Left kidney (tissue), 8 donors: ENCODE measurements at places on chromosomes 2 and 18.

DNA sequence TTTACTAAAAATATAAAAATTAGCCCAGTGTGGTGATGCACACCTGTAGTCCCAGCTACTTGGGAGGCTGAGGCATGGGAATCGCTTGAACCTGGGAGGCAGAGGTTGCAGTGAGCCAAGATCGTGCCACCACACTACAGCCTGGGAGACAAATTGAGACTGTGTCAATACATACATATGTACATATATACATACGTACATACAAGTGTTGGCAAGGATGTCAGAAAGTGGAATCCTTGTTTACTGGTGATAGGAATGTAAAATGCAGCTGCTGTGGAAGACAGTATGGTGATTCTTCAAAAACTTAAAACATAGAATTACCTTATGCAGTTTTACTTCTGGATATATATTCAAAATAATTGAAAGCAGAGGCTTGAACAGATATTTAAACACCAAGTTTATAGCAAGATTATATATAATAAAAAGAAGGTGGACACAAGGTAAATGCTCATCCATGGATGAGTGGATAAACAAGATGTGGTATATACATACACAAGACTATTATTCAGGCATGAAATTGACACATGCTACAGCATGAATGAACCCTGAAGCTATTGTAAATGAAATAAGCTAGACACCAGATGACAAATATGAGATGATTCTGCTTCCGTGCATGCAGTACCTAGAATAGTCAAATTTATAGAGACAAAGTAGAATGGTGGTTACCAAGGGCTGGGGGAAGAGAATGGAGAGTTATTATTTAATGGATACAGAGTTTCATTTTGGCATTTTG, 43.2 kb downstream of the CCDC138 start:
- no peak for DNase-seq

GRCh38 chr2:175181877-175182308, 383 bp upstream of the ATP5MC3 start:
- DNase-seq: no peak

DNA sequence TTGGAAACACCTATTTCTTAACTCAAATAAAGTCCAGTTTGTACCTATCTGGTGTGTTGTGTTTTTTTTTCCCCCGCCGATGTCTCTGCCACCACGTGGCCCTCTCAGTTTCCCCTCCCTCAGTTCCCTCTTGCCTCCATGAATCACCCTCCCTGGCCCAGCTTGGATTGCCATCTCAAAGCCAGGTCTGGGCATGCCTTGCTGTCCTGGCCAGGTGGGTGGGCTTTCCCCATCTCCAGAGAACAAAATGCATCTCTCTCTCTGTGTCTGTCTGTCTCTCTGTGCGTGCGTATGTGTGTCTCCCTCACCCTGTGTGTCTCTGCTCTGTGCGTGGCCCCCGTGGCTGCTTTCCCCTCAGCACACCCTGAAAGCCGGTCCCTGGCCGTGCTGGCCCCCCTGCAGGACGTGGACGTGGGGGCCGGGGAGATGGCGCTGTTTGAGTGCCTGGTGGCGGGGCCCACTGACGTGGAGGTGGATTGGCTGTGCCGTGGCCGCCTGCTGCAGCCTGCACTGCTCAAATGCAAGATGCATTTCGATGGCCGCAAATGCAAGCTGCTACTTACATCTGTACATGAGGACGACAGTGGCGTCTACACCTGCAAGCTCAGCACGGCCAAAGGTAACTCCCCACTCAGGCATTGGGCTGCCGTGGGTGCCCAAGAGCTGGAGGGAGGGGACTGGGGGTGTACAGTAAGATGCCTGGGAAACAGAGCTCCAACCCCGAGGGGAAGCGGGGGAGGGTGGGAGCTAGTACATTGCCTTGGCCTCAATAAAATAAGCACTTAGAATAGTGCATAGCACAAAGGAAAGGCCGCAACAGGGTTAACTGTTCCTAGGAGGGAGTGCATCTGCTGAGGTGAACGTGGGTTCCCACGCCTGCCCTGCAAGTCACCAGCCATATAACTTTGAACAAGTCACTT, 31.6 kb upstream of the GMPPA start:
- no peak for DNase-seq

- no peak for DNase-seq
Observed at GRCh38 chr2:207327513-207327912, 161.8 kb upstream of the KLF7 start.

GRCh38 chr2:194445226-194445625, 1211.8 kb upstream of the SLC39A10 start:
- DNase-seq: no peak

DNA sequence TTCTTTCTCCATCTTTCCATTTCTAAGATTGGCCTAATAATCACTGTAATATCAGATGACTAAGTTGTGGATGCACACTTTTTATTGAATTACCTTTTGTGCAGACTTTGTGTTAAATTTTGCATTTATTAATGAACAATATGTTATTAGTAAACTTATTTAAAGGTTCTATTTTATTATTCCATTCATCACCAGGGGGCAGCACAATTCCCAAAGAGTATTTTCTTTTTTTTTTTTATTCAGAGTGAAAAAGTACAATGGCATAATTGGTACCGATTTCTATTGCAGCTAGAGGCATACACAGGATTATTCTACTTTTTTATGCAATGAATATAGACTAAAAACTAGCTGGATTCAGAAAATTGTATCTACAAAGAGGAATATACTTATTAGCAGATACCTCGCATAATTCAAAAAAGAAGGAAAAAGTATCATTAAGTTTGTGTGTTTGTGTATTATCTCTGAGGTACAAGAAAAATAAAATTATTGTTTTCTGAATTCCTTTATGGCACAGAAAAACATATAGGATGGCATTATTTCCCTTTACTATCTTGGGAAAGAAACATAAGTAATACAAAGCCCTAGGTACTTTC, 390.6 kb downstream of the ERBB4 start:
- peak; percentile 27 for DNase-seq

GRCh38 chr18:76839086-76839794, 16.9 kb downstream of the ZNF236 start:
- DNase-seq: no peak

DNA sequence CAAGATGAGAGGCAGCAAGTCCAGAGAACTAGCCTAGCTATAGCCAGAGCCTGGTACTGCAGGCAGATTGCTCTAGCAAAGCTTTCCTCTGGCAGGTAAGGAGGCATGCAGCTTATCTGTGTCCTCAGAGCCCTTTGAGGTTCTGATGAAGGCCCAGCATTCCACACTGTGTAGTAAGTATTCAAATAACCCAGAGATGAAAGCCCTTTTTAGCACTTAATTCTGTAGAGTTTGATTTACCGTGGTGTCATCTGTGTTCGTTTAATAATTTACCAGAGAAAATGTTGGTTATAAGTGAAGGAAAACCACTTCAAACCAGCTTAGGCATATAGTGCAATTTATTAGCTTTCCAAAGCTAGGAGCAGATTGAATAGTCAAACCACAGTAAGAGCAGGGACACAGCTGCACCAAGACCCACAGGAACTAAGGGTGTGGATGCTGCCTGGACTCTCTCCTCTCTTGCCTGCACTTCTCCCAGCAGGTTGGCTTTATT, 226.6 kb downstream of the BABAM2 start:
- peak; percentile 20 for DNase-seq

- DNase-seq: no peak
Observed at GRCh38 chr2:48357351-48357750, 172.6 kb upstream of the STON1 start.

- no peak for DNase-seq
Observed at GRCh38 chr2:43948370-43948769, 47.4 kb downstream of the LRPPRC start.

- no peak for DNase-seq
Observed at GRCh38 chr18:38256366-38256765, 690.8 kb upstream of the CELF4 start.

DNA sequence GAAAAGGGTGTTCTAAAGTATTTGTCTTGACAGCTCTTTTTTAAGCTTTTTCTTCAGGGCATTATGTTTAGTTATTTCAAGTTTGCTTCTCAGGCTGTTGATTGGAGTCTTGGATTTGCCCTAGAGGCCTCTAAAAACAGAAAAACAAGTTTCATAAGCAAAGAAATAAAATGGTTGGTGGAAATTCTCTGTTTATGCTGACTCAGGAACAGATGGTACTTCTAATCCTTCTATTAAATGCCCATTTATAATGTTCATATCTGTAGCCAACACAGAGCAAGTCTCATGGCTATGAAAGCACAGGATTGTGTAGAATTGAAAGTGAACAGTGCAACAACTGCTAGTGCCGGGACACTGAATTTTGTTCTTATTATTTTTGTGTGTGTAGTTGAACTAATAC, 60.4 kb downstream of the KCNJ3 start:
- DNase-seq: no peak

GRCh38 chr2:74576863-74577229, 22.3 kb downstream of the DOK1 start:
- DNase-seq: no peak

DNA sequence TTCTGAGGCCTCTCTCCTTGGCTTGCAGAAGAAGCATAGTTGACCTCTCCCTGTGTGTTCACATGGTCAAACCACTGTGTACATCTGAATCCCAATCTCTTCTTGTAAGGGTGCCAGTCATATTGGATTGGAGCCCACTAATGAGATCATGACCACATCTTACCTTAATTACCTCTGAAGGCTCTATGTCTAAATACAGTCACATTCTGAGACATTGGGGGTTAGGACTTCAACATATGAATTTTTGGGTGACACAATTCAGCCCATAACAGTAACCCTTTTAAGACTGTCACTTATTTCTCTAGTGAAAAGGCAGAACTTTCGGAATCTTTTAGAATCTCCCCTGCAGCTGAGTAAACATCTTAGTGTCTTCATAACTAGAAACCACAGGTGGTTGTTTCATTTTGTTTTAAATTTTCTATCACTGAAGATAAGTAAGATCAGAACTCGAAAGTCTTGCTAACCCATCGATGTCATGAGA, 33.3 kb downstream of the BMP10 start:
- no peak for DNase-seq

- no peak for DNase-seq
Observed at GRCh38 chr2:17069564-17069963, 403.9 kb upstream of the CYRIA start.

- no peak for DNase-seq
Observed at GRCh38 chr2:39948016-39948719, 169.1 kb upstream of the THUMPD2 start.

DNA sequence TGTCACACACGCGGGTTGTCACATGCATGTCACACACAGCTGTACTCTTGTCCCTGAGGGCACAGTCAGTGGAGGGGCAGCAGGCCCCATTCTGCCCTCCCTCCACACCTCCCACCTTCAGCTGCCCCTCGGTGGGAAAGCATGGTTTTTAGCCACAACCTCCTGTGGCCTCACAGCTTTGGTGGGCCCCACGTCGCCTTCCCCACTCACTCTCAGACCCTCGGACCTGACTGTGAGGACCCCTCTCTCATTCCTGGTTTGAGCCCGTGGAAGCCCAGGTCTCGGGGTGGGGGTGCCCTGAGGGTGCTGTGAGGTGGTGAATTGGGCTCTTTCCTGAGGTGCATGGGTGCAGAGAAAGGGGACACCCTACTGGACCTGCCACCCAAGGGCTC, 19.9 kb downstream of the KCNG2 start:
- no peak for DNase-seq

DNA sequence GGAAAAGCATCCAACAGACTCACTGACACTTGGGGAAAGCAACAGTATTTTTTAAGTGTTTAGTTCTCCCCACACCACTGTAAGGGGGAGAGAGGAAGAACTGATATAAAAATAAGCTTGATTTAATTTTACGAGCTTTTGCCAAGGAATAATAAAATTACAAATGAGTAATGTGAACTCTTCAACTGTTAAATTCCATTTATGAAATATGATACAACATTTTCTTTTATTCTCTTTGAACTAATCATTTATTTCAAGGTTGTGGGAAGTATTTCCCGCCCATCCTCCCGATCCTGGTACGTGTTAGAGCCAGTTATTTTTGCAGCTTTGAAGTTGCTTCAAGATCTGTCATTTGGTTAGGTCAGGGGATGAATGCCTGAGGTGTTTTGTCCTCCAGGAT, 35.2 kb downstream of the WDPCP start:
- DNase-seq: no peak

- DNase-seq: no peak
Observed at GRCh38 chr18:69387186-69387585, 13.5 kb upstream of the DOK6 start.

DNA sequence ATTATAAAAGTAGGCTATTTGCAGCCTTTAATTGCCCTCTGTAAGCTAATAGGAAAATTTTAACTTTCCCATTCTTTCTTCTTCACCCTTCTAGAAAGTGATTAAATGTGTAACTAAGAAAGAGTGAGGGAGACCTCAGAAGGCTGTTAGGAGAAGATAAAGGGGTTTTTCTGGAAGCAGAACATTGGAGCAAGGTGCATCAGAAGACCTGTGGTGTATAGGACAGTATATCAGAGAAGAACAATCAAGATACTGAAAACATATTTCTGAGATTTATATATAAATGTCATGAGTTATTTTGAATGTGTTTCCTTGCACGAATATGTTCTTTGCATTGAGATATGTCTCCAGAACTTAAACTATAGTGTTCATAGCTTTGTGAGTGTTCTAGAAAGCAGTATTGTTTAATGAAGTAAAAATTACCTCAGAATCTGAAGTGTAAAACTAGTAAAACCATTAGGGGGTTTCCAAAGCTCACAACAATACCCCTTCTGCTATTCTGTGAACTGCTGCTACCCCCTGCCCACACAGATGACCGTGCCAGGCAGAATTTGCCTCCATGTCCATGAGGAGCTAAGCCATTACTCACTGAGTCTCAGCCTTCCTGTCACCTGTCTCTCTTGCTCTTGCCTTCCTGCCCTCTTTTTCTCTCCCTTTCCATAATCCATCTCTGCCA, 537.9 kb downstream of the EPHA4 start:
- DNase-seq: no peak

GRCh38 chr18:76493213-76494161, 1.6 kb downstream of the ZNF516 start:
- no peak for DNase-seq

GRCh38 chr2:70985283-70985688, 6.9 kb downstream of the ANKRD53 start:
- no peak for DNase-seq

- no peak for DNase-seq
Observed at GRCh38 chr2:60808330-60808801, 52.3 kb downstream of the PAPOLG start.

DNA sequence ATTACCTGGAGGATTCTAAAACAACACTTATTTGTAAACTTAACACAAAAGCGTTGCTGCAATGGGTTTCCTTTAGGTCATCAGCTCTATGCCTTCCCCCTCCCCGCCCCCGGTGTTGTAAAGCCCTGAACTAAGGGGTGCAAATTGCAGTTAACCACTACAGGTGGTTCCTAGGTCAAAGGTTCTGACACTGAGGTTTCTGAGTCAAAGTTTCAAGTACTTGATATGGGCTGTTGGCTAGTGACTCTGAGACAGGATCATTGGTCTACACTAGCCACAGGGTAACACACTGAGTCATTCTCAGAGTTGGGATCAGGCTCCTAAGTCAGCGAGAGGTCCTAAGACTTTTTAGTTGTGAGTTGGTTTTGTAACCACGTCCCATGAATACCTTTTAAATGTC, 15.4 kb downstream of the IL1B start:
- DNase-seq: no peak

- peak; percentile 11 for DNase-seq
Observed at GRCh38 chr2:118371515-118371914, 283.2 kb downstream of the INSIG2 start.
